ENCODE measurements at places on chromosomes 5 and 9.

DNA sequence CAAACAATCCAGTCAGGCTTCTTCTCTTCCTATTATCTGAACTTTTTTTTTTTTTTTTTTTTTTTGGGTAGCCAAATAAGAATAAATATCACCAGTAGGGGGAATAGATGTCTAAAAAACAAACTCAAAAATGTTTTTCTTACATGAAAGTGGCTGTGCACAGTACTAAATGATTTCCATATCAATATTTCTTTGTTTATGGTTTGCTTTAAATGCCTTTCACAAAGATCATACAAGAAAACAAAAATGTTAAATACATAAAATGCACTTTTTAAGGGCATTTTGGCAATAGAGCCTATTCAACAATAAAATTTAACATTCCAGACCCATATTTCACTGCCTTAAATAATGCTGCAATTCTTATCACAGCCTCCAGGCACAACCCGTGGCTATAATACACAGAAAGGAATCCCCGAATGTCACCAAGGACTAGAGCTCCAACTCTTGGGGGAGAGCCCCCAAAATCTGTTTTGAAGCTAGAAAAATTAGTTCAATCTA lies 91.1 kb upstream of the TBCA start:
- no peak for DNase-seq

DNA sequence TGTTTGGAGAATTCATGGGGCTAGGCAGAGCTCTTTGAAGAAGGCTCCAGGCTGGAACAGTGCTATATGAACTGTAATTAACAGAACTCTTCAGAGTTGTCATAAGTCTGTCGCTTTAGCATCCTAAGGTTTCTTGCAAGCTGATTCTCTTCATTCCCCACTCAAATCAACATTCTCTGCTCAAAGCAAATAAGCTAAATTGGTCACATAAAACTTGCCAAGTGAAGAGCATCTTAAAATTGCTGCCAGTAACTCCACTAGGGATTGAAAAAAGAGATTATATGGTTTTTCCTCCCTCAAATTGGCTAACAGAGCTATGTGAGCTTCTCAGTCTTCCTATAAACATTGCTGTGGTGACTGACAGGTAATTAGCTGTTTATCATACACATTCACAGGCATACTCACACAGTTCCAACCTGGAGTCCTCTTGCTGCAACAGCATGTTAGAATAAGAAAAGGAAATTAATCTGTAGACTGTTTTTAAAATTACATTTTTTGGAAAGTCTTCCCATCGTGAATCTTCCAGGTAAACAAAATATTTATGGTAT lies 298.5 kb upstream of the ATP10B start:
- no peak for DNase-seq

- no peak for DNase-seq
These were observed 301.1 kb upstream of the ACTBL2 start for GRCh38 chr5:57783693-57784092.

GRCh38 chr5:181052672-181053487 lies 12.8 kb downstream of the BTNL9 start:
- DNase-seq: no peak

GRCh38 chr5:41575110-41575779 lies 64.8 kb upstream of the PLCXD3 start:
- DNase-seq: no peak

GRCh38 chr9:130938184-130938651 lies 829 bp downstream of the FIBCD1 start:
- no peak for DNase-seq

GRCh38 chr9:99235926-99236634 lies 14.0 kb downstream of the SEC61B start:
- DNase-seq: no peak

DNA sequence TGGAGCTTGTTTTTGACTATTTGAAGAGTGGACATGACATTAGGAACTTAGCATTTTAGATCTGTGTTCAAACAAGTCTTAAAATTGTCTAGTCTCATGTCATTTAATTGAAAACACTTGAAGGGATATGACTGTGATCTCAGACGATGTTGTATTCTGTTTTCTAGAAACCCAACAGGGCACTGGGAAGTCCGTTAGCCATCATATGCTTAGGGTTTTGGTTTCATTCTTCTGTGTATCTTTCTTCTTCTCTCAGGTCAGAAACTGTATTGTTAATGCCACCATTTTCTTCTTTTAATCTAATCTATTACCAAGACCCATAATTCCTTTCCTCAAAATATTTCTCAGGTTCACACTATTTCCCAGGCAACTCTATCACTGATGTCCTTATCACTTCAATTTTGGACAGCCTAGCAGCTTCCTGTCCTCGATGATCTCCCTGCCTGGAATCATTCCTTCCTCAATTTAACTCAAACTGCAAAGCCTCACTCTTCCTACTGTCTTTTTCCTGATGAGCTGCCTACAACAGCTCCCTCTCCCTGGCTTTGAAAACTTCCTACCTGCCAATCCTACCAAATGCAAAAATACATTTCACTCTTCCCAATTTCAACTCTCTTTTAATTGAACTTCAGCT lies 77.7 kb downstream of the MEF2C start:
- DNase-seq: no peak

- no peak for DNase-seq
These were observed 88.3 kb downstream of the LHFPL2 start for GRCh38 chr5:78560000-78560855.

- no peak for DNase-seq
These were observed 2.8 kb upstream of the NFIB start for GRCh38 chr9:14316602-14317300.

Data from esophagus squamous epithelium (tissue), 5 donors.